Mesothelial cell of epicardium (in vitro differentiated cells): ENCODE measurements at places on chromosomes 7 and 10.

DNA sequence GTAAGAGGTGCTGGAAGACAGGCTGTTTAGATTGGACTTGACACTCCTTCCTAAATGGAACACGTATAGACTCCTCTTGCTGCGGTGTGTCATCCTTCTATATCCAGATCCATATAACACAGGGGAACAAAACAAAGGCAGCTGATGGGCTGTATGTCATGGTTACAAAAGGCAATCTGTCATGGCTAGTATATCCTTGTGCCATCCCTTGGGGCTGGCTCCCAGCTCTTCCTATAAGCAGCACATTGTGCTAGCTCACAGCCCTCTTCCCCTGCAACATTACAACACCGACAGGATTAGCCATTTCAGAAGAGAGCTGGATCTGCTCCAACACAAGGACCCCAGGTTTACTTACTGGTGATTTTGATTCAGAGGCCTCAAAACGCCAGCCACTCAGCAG is 15.3 kb downstream of the LIPK start:
- no peak for DNase-seq

DNA sequence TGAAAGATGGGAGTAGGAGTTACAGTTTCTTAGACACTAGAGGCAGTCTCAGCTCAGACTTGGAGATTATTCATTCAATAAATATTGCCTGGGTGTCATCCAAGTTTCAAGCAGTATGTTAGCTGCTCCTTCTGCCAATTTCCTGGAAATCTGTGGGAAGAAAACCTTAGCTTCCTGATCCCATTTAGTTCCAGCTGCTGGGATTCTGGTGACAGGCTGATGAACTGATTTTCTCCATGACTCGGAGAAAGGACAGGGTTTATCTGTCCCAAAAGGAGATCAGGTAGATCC is 95.8 kb downstream of the CLEC2L start:
- DNase-seq = no peak

DNA sequence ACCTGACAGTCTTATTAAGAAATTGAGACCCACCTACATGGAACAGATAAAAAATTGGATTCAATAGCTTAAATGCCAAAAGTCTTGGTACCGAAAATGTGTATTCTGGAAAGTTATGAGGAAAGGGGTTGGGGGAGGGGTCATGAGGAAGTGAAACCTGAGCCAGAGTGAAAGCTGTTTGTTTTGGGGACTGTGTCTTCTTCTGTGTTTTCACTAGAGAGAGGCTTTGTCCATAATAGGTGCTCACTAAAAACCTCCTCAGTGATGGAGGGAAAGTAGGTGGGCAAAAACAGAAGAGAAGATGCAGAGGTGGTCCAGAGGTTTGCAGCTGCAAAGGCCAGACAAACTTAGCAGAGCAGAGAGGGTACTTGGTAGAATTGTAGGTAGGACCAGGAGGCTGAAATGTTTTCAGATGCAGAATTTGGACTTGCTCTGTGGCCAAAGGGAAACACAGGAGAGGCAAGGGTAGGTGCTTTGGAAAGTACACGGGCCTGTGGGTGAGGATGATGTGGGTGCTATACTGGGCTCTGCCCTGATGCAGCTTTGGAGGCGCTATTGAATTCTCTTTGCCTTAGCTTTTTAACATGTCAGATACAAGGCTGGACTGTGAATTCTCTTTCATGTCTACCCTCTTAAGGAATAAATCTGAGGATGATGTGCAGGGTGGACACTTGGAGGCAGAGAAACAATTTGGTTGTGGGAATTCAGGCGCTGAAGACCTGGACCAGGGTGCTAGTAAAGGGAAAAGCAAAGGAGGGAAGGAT is 254.6 kb downstream of the PTEN start:
- no peak for DNase-seq

DNA sequence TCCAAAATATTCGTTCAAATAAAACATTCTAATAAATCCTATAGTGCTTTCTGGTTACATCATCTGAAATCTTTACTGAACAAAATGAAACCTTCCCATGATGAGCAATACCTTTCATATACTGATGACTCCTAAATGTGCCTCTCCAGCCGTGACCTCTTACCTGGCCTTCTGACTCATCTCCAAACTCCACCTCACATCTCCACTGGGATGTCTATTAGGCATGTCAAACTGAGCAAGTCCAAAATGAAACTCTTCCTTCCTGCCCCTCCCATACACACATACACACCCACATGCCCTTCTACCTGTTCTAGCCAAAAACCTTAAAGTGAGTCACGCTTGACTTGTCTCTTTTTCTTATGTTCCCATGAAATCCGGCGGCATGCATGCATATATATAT is 22.9 kb downstream of the GSAP start:
- DNase-seq = no peak

- DNase-seq = no peak
Measured at GRCh38 chr7:155810770-155811559, 1.3 kb downstream of the SHH start.

DNA sequence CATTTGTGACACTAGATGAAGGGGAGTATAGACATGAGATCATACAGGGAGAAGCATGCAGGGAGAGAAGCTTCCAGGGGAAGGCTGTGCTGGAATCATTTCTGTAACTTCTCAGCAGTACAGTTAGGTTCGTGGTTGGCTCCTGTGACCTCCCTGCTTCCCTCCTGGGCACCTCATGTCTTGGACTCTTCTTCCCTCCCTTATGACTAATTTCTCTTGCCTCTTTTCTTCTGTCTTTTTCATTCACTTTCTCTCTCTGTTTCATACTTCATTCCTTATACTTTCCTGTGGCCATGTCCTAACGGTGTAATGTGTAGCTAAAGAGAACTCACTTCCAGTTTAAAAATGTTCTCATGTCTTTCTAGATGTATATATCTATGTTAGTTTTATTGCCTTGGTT is 19.1 kb upstream of the HKDC1 start:
- no peak for DNase-seq

DNA sequence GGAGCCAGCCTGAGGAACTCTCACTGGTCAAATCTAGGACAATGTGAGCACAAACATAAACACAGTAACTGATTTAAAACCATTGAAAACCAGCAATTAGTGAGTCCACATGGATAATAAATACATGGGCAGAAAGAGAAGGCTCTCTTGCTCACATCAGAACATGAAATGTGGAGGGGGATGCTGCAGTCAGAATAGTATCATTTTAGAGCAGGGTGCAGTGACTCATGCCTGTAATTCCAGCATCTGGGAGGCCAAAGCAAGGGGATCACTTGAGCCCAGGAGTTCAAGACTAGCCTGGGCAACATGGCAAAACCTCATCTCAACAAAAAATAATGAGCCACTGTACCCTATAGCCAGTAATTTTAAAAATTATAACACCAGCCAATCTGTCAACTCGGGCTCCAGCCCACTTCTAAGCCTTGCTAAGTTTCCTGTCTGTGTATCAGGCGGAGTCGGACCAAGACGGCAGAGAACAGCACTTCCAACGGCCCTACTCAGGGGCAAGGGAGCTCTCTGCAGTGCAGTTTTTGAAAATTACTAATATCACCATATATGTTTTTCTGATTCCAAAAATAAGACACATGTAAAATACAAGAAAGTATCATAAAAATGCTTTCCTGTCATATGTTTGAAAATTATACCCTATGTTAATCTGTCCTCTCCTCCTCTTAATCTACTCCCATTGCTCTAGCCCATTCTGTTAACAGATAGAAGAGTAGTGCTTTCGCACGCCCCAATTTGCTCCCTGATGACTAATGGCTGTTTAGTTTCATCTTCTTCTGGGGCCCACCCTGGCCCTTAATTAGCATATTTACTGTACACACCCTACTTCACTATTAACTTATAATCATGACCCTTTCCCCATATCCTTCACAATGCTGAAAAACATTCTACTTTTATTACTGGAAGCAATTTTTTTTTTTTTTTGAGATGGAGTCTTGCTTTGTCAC is 17.1 kb downstream of the URGCP start:
- DNase-seq = no peak

DNA sequence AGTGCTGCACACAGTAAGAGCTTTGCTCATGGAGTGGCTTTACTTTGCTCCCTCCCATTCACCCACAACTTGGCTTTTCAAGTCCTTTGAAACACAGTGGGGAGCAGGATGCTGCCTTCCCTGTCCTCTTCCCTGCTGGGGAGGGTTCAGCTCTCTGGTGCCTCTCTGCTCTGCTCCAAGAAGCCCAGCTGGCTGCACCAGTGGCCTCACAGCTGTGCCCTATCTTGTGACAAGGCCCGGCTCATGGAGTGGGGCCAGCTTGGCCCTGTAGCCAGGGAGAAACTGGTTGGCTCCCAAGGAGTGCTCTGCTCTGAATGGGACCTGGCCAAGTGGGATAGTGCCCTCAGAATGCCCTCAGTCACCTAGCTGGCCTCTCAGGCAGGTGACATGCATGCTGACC is 212.3 kb upstream of the ZMIZ1 start:
- DNase-seq = no peak

DNA sequence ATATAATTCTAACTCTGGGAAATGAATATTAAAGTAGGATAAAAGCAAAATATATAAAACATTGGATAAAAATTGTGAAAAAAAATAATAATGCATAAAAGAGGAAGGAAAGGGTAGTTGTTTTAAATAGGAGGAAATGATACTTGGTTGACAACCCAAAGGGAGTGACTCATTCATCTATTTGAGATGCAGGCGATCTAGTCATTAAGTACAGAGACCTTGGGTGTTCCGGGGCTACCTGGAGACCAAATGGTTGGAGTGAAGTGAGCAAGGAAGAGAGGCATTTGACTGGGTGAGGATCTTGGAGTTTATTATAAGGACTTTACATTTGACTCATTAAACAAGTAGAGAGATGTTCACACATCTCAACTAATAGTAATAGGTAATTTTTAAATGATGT is 111.0 kb downstream of the LRRTM3 start:
- no peak for DNase-seq

DNA sequence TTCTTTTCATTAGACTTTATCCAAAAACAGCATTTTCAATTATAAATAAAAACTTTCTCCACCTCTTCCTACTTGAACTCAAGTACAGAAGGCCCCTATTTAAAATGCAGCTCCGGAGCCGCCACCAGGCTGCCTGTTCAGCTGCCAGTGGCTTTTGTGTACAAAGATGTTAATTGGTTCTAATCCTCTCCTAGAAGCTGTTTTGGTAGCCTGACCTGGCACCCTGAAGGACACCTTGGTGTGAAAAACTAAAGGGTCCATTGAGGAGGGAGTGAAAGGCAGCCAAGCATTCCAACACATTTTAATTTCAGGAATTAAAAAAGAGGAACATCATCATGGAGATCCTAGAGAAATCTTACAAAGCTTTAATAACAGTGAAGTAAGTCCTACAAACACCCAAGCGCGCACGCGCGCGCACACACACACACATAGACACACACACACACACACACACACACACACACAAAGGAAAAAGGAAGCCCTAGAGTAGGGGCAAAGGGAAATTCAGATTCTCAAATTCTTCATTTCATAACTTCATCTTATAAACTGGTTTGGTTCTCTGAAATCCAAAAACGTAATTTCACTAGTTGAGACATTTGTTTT is 41.4 kb downstream of the VAX1 start:
- no peak for DNase-seq

GRCh38 chr10:74913377-74913979 is 87.1 kb downstream of the KAT6B start:
- DNase-seq = no peak

DNA sequence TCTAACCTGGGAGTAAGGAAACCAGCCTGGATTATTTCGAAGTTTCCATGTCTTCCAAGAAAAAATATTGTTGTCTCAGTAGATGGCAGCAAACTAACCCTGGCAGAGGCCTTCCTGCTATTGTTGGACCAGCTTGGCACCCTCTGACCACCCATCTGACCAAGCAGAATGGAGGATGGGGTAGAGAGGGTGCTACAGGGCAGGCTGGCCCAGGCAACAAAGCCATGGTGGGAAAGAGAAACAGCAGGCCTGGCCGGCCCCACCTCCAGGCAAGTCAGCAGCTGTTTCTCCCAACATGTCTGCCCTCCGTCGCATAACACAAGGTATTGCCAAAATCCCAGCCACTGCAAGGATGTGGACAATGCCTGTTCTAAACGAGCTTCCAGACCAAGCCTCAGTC is 95.0 kb downstream of the FAM53B start:
- DNase-seq = no peak

- no peak for DNase-seq
Measured at GRCh38 chr7:37311355-37311754, 137.3 kb downstream of the ELMO1 start.

DNA sequence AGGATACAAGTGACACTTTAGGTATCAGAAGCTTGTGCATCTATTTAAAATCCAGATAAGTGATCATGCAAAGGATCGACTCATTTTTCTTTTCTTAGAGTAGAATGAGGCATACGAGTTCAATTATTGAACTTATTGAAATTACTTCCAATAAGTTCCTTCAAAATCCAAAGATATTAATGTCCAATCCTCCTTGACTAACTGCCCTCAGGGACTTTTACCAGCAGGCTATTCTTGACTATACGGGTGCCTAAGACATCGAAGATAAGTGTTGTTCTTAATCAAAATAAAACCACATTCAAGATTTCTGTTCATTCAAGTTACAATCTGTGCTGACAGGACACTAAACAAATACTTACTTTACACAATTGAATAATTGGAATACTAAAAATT is 74.5 kb upstream of the SP4 start:
- no peak for DNase-seq

DNA sequence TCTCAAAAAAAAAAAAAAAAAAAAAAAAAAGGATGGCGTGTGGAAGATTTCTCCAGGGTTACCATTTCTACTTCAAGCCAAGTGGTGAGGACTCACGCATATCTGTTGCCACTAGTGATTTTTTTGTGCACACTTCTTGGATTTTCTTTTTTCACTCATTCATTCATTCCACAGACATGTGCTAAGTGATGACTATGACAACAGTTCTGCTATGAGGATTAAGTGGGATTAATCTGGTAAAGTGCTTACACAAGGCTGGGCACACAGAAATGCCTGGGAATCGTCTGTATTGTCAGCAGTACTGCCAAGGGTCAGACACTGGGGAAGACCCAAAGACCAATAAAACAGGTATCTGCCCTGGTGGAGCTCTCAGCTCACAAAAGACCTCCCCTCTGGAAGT is 6.3 kb upstream of the OPN1SW start:
- no peak for DNase-seq

DNA sequence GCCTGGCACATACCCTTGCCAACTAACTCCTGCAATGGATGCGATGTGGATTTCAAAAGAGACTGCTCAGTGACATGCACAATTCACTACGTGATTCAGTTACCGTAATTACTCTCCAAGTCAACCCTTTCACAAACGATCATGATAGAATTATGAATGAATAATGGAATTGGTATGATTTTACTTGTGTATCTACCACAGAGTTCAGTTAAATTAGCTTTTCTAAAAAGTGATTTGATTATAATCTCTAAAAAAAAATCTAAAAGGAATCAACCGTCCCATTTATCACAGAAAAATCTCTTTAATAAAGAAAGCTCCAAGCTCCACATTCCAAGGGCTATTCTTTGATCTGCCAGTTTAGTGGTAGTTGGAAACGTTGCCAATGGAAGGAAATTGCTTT is 30.4 kb upstream of the RSU1 start:
- DNase-seq = no peak

GRCh38 chr10:26628395-26628794 is 69.1 kb upstream of the PDSS1 start:
- no peak for DNase-seq
